Lower leg skin (tissue), 4 donors: ENCODE measurements at places on chromosomes 4 and X.

GRCh38 chr4:80532674-80533333, 197.3 kb downstream of the CFAP299 start:
- no peak for DNase-seq

DNA sequence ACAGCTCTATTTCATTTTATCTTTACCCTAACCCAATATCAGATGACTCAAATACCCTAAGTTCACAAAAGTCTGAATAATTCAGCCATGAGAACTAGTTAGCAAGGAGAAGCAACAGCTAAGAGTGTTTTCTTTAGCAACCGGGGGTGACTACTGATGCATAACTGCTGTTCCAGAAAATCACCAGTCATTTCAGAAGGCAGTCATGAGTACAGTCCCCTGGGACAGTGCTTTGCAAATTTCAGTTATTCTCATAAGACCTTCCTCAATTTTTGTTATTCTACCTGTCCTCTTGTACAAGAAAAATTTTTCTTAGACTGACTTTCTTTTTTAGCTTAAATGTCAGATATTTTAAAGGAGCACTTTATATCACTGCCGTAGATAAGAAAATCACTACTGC, 16.4 kb downstream of the BANK1 start:
- DNase-seq, result no peak

- DNase-seq, result no peak
Observed at GRCh38 chrX:6777238-6778002, 242.5 kb upstream of the VCX3A start.

GRCh38 chr4:151921811-151922210, 161.0 kb upstream of the GATB start:
- DNase-seq, result no peak

- DNase-seq, result no peak
Observed at GRCh38 chrX:19704132-19704531, 183.3 kb downstream of the SH3KBP1 start.

DNA sequence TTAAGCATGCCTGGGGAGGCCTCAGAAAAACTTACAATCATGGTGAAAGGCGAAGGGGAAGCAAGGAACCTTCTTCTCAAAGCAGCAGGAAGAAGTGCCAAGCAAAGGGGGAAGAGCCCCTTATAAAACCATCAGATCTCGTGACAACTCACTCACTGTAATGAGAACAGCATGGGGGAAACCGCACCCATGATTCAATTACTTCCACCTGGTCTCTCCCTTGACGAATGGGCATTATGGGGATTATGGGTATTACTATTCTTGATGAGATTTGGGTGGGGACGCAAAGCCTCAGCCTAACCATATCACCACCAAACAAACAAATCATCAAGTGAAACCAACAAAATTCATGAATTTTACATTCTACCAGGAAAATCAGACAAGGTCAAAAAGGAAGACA, 76.7 kb upstream of the TAB3 start:
- no peak for DNase-seq

DNA sequence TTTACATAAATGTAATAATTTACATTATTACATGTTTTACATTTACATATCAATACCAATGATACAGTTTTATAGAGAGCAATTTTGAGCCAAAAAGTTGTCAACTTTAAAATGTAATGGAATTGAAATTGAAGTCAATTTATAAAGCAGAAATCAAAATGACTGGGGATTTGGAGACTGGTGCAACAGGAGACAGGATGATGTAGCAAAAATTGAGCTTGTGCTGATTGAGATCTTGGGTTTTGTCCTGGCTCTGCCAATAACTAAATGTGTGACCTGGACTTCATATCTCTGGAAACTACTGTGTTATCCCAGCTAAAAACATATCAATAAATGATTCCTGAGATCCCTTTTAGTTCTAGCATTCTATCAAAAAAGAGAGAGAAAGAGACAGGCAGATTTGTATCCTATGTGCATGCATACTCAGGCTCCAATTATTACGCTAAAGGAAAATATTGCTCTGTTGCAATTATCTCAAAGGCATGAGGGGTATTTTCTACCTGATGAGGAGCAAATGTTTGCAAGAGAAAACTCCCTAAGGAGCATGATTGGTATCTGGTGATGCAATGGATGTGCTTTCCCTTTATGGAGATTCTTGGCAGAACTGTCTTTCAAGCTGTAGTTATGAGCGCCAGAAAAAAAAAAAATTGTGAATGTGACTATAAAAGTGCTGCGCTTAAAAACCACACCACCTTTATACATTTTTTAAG, 14.7 kb downstream of the EXOC1L start:
- no peak for DNase-seq

DNA sequence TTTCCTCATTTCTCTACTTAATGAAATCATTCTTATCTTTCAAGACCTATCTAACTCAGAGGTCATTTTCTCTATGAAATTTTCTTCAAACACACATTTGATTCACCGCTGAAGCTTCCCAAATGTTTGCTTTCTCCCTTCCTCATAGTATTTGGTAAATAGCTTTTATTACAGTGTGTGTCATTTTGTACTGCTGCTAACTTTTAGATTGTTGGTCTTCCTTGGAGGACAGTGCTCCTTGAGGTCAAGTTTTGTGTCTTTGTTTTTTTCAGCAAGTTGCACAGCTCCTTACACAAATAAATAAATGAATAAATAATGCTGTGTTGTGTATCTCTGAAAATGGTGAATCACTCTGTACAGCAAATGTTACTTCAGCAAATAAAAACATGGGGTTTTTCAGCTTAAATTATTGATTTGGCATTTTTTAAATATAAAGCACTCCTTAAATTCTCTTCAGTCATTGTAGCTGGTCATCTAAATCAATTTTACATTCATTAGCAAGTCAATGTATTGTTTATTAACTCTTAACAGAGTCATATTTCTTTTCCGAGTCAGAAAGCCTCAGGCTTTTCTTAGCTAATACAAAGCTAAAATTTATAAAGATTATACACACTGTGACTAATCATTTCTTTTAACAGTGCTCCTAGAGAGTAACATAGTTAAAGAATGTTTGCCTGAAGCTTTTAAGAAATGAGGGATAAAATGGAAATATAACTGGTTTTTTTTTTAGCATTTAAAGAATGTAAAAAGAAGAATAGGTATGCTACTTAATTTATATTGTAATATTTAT, 30.1 kb upstream of the MAD2L1 start:
- DNase-seq, result no peak

GRCh38 chr4:147530134-147530533, 49.2 kb downstream of the EDNRA start:
- DNase-seq, result no peak

GRCh38 chr4:732911-733630, 27.4 kb downstream of the PCGF3 start:
- DNase-seq, result no peak
